Neural progenitor cell (in vitro differentiated cells): ENCODE measurements at places on chromosomes 2 and 18. TPM values are rescaled to one million over a fixed set of nuclear protein-coding genes. Genes with fewer than 3 reads are reported as not detected.

GRCh38 chr18:50663626-50664441 is 103.9 kb downstream of the MAPK4 start:
- no peak for DNase-seq
- H3K4me1 ChIP-seq, result peaks cover 21% of the 10 kb centered on the region

DNA sequence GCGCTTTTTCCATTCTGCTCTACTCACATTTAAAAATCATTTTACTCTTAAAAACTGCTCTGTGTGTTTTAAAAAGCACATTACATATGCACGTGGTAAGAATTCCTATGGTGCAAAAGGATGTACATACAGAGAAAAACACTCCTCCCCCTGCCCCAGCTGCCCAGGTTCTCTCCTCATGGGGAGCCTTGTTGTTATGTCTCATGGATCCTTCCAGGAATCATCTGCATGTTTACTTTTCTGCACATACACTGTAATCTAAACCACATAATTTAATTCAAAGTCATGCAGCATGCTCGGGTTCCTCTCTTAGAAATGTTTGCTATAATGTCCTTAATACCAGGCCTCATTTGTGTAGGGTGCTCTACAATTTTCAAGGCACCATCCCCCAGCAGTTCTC is 243.3 kb downstream of the LOXHD1 start:
- H3K36me3 ChIP-seq, result no peaks in the 10 kb centered on the region
- peaks cover 50% of the 10 kb centered on the region for H3K4me1 ChIP-seq
- DNase-seq, result no peak
- H3K27me3 ChIP-seq, result no peaks in the 10 kb centered on the region
- H3K27ac ChIP-seq, result no peak overlapping the region
- H3K4me3 ChIP-seq, result no peak overlapping the region

DNA sequence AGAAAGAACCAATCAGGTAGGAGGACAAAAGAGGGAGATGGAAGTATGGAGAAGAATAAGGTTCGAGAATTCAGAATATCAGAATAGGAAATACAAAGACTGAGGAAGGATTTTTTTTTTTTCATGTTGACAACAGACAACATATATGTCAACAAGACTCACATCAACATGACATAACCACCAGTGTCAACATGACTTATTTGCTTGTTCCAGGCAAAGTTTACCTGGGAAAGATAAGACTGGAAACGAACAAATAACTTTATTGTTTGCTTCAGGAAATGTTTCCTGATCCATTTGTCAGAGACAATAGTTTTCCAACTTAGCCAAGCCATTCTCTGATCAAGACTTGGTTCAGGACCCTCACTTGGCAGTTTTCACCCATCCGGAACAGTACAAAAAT is 321.9 kb upstream of the NETO1 start:
- no peaks in the 10 kb centered on the region for H3K36me3 ChIP-seq
- no peaks in the 10 kb centered on the region for H3K27me3 ChIP-seq
- no peak for DNase-seq
- no peaks in the 10 kb centered on the region for H3K4me1 ChIP-seq

- H3K27me3 ChIP-seq, result no peaks in the 10 kb centered on the region
- no peak for DNase-seq
- H3K36me3 ChIP-seq, result no peaks in the 10 kb centered on the region
Measured at GRCh38 chr2:109141727-109142283, 12.8 kb downstream of the SH3RF3 start.

- H3K4me1 ChIP-seq, result no peaks in the 10 kb centered on the region
- H3K27me3 ChIP-seq, result no peaks in the 10 kb centered on the region
- no peaks in the 10 kb centered on the region for H3K36me3 ChIP-seq
- no peak overlapping the region for H3K4me3 ChIP-seq
- DNase-seq, result no peak
Measured at GRCh38 chr2:187424146-187424545, 23.9 kb downstream of the CALCRL start.

- no peak overlapping the region for H3K27ac ChIP-seq
- peak; percentile 8 for DNase-seq
- H3K36me3 ChIP-seq, result no peaks in the 10 kb centered on the region
- H3K27me3 ChIP-seq, result no peaks in the 10 kb centered on the region
Measured at GRCh38 chr2:32900246-32900973, 46.3 kb upstream of the LTBP1 start.

- no peak overlapping the region for H3K4me3 ChIP-seq
- H3K4me1 ChIP-seq, result peaks cover 3% of the 10 kb centered on the region
- no peak overlapping the region for H3K27ac ChIP-seq
- H3K27me3 ChIP-seq, result no peaks in the 10 kb centered on the region
- no peaks in the 10 kb centered on the region for H3K36me3 ChIP-seq
Measured at GRCh38 chr18:44636241-44636640, 44.4 kb upstream of the SETBP1 start.

DNA sequence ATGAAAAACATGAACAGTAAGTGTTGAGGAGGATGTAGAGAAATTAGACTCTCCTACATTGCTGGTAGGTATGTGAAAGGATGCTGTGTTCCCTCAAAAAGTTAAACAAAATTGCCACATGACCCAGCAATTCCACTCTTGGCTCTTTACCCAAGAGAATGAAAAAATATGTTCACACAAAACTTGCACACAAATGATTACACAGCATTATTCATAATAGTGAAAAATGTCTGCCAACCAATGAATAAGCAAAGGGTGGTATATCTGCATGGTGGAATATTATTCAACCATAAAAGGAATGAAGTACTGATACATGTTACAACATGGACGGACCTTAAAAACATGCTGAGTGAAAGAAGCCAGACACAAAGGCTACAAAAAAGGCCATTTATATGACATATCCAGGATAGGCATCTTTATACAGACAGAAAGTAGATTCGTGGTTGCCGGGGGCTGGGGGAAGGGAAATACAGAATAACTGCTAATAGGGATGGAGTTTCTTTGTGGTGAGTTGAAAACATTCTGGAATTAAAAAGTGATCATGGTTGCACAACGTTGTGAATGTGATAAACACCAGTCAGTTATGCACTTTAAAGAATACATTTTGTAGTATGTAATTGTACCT is 85.4 kb upstream of the MYO3B start:
- H3K4me3 ChIP-seq, result no peak overlapping the region
- no peak for DNase-seq
- no peaks in the 10 kb centered on the region for H3K36me3 ChIP-seq
- no peaks in the 10 kb centered on the region for H3K27me3 ChIP-seq

DNA sequence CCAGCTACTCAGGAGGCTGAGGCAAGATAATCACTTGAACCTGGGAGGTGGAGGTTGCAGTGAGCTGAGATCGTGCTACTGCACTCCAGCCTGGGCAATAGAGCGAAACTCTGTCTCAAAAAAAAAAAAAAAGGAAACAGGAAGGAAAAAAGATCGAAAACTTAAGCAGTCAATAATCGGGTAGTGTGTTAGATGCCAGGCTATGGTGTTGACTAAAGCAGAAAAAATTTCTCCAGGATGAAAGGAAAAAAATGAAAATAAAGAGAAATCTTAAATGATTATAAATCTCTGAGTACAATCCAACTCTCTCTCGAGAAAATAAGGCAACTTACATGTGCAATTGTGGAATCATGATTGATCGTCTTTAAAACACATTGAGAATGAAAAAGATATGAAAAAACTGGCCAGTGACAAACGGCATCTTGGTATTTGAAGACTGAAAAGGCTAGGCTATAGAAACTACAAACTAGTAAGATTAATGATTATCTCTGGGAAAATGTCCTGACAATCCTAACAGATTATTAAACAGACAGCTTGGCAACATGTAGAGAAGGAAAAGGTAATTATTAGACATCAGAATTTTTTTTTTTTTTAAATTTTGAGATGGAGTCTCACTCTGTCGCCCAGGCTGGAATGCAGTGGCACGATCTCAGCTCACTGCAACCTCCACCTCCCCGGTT is 16.3 kb upstream of the EPHA4 start:
- H3K36me3 ChIP-seq, result no peaks in the 10 kb centered on the region
- no peak for DNase-seq
- H3K4me3 ChIP-seq, result no peak overlapping the region
- peaks cover 9% of the 10 kb centered on the region for H3K4me1 ChIP-seq

DNA sequence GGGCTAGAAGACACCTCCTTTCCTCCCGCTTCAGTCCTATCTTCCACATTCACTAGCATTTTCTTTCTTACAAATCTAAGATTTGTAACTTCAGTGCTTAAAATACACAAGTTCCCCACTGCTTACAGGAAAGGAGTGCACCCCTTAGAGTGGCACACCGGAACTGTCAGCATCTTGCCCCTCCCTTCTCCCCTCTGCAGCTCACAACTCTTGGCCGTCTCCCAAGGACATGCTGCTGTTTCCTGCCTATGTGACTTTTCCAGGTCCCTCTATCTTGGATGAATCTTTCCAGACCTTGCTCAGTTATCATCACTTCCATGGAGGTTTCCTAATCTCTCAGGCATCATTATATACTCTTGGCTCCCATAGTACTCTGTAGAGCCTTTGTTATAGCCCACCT is 334.8 kb downstream of the CELF4 start:
- H3K27me3 ChIP-seq, result no peaks in the 10 kb centered on the region
- H3K27ac ChIP-seq, result no peak overlapping the region
- no peak for DNase-seq
- no peak overlapping the region for H3K4me3 ChIP-seq
- H3K36me3 ChIP-seq, result no peaks in the 10 kb centered on the region

DNA sequence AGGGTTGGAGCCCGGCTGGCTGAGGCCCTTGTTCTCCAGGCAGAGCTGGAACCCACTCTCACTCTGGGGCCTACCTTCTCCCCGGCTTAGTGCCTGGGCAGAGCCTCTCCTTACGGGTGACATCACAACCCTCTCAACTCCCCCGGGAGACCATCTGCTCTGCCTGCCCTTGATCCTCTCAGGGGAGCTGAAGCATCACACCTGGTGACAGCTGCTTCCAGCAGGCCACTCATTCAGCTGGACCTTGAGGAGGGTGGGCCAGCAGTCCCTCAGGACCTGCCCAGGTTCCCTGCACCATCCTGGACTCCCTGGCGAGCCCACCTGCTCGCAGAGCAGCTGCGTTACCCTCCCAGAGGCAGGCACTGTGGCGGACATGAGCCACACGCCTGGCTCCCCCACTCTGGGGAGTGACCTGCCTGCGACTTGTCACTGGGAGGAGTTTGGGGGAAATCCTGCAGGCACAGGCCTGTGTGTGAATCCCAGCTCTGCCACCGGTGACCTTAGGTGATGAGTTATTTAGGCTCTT is 13.1 kb downstream of the HS6ST1 start:
- no peak for DNase-seq
- peak overlapping the region; percentile 66 for H3K27ac ChIP-seq

The DSG4 gene
- total RNA-seq, result not detected in 2 replicates

The ANKRD62 gene
- total RNA-seq, result 0.15 TPM in 1 of 2 replicates, not detected in the other

GRCh38 chr18:79521416-79522205 is 125.9 kb downstream of the NFATC1 start:
- DNase-seq, result no peak
- H3K4me1 ChIP-seq, result no peaks in the 10 kb centered on the region
- no peak overlapping the region for H3K27ac ChIP-seq
- no peak overlapping the region for H3K4me3 ChIP-seq
